Natural killer cell (primary cell): ENCODE measurements at places on chromosomes 7 and 10.

GRCh38 chr7:26662646-26663045 lies 201.7 kb downstream of the SKAP2 start:
- DNase-seq = no peak

GRCh38 chr10:99331207-99331803 lies 2.1 kb downstream of the CNNM1 start:
- DNase-seq = no peak

DNA sequence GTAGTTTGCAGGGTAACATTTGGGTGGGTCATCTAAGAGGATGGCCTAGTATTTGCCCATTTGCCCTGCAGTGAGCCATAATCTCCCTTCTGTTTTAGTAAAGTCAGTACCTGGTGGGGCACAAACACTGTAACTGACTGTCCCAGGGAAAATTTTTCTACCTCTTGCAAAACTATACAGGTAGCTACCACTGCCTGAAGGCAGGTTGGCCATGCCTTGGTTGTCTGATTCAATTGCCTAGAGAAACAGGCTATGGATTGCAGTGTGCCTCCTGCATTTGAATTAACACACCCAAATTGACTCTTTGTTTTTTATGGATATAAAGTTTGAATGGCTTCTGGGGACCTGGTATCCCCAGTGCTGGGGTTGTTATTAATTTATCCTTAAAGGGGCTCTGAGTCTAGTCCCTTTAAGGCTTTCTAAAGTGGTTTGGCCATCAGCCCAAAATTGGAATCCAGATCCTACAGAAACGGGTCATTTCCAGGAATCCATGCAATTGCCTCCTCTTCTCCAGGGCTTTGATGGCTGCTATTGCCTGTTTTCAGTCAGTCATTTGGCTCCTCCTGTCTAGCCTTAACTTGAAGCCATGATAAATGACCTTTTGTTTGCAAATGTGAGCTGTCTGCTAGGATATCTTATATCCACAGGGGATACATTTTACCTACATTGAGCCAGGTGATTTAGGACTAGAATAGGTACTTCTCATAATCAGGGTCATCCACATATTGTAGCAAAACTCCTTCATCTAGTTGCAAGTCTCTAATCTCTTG lies 89.1 kb downstream of the STRA8 start:
- DNase-seq = no peak

GRCh38 chr7:54080971-54081370 lies 461.2 kb upstream of the VSTM2A start:
- no peak for DNase-seq

DNA sequence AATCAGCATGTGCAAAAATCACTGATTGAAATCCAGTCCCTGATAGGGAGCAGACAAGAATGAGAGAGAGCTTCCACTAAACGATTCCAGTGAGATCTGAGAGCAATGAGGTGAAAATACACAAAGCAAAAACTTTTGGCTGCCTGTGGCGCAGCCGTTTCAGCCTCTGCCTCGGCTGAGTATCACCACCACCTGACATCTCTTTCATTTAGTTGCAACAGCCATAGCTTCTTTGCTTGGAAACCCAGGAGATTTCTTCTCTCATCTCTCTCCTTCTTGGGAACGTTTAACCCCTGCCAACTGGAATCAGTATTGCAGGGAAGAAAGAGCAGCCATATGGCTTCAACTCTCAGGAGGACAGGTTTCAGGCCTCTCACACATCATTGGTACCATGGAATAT lies 237.3 kb upstream of the AGK start:
- no peak for DNase-seq

- no peak for DNase-seq
These were observed 155.5 kb upstream of the LYZL2 start for GRCh38 chr10:30784897-30785605.

DNA sequence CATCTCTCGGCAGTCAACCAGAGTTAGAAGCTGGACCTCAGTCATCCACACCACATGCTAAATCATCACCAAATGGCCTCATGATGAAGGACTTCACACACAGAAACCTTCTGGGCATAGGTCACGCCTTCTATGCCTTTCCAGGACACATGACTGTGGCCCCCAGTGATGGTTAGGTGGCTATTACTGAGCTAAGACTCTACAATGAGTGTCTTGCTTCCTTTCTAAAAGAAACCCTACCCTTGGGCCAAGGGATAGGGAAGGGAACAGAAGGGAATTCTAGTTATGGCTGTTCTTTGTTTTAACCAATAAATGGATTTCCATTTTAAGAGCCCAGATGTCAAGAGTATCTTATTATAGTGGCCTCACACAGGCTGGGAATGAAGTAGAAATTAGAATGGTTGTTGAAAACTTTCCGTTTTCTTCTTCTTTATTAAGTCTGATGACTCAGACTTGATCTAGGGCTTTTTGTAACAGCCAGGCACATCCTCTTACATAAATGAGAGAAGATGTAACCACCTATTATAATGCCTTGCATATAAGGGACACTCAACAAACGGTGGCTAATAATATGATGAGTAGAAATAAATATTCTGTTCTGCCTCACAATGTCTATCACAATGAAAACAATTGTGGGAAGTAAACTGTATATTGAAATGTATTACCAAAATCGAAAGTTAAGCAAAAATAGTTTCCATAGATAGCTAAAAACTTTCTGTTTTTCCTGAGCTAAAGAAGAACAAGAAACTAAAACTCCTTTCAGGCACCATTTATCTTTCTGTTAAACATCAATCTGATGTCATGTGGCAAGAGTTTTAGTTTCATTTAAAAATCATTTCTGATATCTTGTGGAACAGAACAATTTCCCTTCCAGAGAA lies 62.5 kb upstream of the TOMM7 start:
- no peak for DNase-seq

DNA sequence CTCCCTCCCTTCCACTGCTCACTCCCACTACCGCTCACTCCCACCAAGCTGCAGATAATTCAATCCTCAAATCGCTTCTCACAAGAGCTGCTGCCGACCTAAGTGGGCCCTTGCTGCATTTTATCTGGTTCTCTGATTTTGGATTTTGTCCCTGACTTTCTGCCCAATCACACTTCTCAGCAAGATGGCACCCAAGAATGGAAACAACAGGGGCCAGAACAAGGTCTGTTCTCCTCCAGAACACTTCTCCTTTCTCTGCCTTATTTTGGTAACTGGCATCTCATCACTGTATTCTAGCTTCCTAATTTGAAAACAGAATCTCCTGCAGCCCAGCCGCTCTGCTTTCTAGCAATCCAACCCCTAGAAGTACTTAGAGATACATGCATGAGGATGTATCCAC lies 172.8 kb downstream of the GRID1 start:
- DNase-seq = no peak

- DNase-seq = no peak
These were observed 32.9 kb upstream of the BHLHA15 start for GRCh38 chr7:98178321-98178720.

DNA sequence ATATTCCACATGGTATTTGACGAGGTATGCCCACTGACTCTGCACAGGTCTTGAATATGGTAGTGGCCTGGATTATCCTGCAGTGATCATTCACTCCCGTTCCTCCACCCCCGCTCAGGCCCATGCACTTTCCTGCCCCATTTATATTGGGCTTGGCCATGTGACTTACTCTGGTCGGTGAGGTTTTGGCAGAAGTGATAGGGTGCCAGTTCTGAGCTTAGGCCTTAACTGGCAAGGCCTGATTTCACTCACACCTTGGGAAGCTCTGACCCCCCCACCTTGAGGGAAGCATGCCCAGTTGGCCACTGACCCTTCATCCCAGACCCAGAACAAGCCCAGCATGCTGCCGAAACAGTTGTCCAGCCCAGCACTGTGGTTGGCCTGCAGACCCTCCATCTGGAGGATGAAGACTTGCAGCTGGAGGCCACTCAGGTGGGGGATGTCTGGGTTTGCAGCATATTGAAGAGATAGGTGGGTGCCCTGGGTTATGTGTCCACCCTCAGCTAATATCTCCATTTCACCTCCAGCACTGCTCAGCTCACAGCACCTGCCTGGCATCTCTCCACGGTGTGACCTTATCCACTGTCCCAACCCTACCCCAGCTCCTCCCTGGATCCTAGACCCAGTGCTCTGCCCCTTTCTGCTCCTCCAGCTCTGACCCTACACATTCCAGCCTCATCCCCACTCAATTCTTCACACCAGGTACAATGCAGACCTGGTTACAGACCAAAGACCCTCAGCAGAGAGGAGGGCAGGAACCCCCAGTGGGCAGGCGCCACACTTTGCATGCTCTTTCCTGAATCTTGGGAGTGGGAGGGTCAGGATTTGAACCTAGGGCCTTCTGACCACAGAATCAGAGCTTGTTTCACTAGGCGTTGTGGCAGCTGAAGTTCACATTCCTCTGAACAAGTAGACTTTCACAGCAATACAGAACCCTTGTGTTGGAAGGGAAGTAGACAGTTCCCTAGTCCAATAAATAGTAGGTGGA lies 138.1 kb upstream of the CHST15 start:
- DNase-seq = peak; percentile 60

- DNase-seq = no peak
These were observed 131.4 kb upstream of the ZMIZ1 start for GRCh38 chr10:78937393-78937792.

DNA sequence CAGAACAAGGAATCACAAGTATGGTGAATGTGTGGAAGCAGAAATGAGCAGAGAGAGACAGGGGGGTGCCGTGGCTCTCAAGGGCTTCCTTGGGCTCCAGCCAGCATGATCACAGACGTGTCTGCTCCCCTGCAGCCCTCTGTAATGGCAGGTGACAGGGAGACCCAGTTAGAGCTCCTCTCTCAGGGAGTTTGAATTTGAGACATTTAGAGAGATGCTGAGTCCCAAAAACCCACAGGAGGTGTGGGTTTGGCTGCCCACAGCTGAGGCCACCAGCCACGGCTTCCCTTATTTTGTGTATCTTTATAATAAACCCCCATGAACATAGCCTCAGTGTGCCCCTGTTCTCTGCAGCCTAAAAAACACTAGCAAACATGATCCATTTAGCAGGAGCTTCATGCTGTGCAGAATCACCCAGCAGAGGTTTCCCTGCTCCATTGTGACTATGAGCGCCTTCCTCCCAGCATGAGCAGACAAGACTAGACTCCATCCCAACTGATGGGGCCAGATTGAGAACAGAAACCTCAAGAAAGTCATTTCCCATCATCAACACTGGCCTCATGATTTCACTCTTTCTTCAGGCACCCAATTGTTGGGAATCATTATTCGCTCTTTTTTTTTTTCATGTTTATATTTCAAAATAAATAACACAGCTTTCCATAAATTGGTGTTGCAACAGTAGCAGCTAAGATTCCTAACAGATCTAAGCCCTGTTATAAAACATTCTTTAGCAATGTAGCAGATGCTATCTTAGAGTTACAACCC lies 13.4 kb downstream of the NOD1 start:
- no peak for DNase-seq

GRCh38 chr7:117072620-117073118 lies 119.4 kb downstream of the ST7 start:
- DNase-seq = no peak

GRCh38 chr10:20623546-20623945 lies 273.6 kb downstream of the NEBL start:
- DNase-seq = no peak
